ENCODE measurements at places on chromosomes 7 and 10.
A peak's percentile ranks its signal among the peaks of the same experiment; 100 is the strongest.

DNA sequence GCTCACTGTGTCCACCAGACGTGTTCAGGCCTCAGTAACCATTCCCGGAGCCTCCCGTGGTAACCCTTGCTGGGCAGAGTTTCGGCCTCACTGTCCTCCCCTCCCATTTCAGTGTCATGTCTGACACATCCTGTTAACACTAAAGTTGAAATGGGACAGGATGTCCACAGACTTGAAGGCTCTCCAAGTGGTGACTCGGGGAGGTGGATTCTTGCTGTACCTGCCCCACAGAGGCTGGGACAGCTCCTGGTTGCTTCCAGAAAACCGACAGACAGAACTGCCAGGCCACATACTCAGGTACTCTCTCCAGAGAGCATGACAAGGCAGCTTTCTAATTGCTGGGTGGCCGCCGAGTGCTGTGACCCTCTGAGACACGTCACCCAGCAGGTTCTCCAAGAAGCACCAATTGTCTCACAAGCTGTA lies 17.9 kb upstream of the CYTH3 start:
- DNase-seq = peak; percentile 93

DNA sequence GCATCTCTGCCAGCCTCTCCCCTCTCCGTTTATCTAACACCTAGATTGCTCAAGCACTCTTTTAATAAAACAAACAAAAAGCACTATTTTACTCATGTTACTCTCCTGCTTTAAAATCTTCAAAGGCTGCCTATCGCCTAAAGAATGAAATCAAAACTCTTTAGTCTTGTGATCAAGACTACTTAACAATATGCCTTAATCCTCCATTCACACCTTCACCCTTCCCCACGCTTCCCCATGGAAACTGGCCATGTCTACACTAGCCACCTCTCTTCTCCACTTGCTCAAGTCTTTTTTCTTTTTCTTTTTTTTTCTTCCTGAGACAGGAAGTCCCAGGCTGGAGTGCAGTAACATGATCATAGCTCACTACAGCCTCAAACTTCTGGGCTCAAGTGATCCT lies 47.8 kb upstream of the TMEM213 start:
- DNase-seq = no peak

DNA sequence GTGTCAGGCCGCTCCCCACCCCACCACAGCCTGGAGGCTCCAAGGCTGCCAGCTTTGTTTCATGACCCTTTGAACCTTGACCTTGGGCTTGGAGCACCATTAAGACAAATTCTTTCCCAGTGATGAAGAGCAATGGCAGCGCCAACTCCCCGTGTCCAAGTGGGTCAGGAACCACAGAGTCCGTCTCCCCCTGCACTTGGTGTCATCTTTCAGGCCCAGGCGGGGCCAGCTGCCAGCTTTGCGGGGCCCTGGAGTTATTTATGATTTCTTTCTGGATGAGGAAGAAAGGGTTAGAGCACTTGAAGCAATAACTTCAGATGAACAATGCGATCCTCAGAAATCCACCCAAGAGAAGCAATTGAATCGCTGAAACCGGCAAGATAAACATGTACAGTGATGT lies 110.8 kb downstream of the MYL10 start:
- no peak for DNase-seq

- no peak for DNase-seq
These were observed 1.3 kb upstream of the SAMD8 start for GRCh38 chr10:75110006-75110632.

GRCh38 chr10:119903946-119904666 lies 11.6 kb downstream of the SEC23IP start:
- DNase-seq = no peak

DNA sequence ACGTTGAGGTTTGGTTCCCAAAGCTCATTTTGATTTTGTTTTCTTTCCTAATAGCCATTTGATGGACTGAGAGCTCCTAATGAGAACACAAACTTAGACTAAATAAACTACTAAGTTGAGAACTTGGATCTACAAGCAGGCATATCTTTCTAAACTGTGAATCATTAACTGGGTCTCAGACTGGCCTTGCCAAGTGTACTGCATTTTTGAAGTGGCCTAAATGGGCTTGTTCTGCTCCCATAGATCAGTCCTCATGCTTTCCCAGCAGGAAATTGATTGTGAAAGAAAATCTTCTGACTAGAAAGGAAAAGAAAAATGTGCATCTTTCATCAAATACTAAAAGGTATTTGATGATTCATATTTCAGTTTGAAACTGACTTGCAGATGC lies 46.7 kb upstream of the RBM33 start:
- no peak for DNase-seq

DNA sequence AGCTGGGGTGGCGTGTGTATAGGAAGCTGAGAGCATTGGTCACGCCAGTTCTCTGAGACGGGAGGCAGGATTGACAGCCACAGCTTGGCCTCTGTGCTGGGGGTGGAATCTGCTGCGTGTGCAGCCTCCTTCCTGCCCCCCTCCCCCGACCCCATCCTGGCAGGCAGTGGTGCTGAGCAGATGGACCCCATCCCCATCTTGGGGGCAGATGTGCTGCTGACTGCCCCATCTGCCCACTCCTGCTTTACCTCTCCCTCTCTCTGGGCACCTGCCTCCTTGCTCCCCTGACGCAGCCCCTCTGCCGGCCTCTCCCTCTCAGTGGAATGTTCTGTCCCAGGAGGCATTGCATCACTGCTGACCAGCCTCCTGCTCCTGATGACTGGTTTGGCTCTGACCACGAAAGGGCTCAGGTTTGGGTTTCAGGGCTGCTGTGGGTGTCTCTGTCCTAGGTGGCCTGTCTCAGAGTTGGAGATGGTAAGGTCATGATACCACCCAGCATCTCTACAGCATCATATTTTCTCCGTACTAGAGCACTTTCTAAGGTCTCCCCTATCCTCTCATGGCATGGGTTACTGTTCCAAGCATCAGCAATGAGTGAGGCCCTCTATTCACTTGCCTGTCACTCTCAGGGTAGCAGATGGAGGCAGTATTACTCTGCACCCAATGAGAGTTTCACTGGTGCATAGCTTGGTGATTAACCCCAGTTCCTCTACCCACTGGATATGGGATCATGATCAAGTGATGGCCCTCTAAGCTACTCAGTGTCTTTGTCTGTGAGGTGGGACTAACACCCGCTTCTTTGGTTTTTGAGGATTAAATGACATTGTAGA lies 81.9 kb downstream of the RBM20 start:
- peak; percentile 78 for DNase-seq

DNA sequence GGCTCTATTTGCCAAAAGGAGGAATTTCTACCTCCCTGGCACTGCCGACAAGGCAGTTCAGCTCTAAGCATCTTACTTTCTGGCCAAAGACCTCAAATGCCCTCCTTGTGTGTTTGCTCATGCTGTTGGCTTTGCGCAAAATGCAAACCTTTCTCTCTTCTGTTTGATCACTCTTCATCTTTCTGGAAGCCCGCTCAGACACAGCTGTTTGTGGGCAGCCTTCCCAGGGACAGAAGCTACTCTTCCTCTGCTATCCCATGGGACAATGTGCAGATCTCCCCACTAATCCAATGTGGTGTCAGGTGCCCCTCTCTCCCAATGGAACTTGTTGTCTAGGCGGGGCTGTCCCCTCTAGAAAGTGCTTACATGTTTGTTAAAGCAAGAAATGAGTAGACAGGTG lies 278.7 kb downstream of the CCSER2 start:
- DNase-seq = no peak

- peak; percentile 38 for DNase-seq
These were observed 149.9 kb downstream of the WDR37 start for GRCh38 chr10:1206101-1206500.

DNA sequence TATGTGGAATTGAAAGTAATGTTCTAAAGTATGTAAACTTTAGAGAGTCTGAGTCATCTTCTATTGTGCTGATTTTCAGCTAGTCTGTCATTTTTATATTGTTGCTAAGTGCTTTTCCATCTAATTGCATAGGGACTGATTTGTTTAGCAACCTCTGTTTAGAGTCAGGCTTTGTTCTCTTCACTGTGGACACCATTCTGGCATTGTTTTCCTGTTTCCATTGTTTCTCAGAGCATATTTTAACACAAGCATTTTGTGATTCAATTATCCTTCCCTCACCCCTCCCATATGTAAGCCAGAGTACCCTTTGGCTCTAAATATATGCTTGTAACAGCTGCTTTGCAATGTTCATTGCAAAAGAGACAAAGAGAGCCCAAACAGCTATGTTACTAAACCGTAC lies 748.4 kb upstream of the PHF14 start:
- DNase-seq = no peak

DNA sequence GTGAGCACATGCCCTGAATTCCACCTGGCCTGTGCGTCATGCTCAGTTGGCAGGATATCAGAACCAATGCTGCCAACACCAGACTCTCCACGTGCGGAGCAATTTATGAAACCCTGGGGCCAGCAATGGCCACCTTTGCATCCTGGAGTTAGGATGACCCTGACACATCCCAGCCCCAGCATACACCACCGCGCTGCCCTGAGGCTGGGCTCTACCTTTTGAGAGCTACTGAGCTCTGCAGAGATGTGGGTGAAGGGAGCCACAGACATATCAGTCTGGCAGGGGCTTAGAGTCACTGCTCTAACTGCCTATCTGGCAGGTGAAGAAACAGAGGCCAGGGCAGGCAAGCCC lies 41.9 kb downstream of the SYPL1 start:
- DNase-seq = no peak

- DNase-seq = no peak
These were observed 21.4 kb downstream of the SVOPL start for GRCh38 chr7:138679793-138680192.

DNA sequence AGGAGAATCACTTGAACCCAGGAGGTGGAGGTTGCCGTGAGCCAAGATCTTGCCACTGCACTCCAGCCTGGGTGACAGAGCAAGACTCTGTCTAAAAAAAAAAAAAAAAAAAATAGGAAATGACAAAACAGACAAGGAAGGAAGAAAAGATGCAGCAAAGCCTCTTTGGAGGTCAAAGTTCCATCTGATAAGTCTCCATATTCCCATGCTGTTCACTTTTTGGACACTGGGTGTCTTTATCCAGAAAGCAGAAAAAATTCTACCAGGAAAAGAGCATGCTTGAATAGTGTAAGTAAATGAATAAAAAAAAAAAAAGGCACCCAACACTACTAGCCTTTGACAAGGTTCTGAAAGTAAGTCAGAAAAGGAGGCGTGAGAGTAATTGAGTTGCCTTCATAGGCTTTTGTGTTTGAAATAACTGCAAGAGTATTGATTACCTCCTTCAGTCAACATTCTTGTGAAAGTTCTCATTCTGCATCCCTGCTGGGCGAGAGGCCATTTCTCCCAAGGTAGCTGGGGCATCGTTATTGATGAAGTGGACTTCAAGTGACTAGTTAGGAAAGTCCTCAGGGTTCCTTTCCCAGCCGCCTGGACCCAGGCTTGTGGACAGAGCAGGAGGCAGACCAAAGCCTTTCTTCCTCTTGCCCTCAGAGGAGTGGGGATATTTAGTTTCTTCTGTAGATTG lies 133.3 kb upstream of the KIF5B start:
- no peak for DNase-seq

GRCh38 chr10:3926675-3927525 lies 141.9 kb upstream of the KLF6 start:
- DNase-seq = peak; percentile 55

- no peak for DNase-seq
These were observed 336.3 kb upstream of the MAGI2 start for GRCh38 chr7:79789584-79790345.

GRCh38 chr10:22710139-22710745 lies 4.1 kb downstream of the PIP4K2A start:
- no peak for DNase-seq

GRCh38 chr7:148700661-148701064 lies 2.0 kb downstream of the CUL1 start:
- no peak for DNase-seq

DNA sequence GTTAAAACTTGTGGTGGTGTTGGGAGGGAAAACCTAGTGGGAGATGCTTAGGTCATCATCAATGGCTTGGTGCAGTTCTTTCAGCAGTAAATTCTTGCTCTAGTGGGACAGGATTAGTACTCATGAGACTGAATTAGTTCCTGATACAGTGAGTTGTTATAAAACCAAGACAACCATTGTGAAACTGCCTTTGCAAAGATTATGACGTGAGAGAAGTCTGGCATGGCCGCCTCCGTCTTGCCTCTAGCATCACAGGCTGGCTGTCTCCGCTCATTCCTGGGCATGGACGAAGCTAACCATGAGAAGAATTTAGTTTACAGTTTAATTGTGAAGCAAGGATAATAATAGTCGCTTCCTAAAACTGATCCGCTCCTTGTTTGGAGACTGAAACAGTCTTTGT lies 186.4 kb downstream of the KIF20B start:
- DNase-seq = no peak

DNA sequence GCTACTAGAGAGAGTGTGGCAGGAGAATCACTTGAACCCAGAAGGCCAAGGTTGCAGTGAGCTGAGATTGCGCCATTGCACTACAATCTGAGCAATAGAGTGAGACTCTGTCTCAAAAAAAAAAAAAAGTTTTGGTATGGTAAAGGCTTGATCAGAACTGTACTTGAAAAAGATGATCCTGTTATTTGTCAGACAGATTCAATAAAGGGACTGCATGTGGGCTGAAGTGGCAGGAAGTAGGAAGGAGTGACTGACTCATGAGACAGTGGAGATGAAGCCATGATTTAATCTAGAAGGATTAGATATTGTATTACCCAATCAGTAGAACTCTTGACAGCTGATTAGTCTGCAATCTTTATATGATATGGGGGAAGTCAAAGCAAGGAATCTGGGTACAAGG lies 2.7 kb upstream of the TMEM254 start:
- DNase-seq = no peak

DNA sequence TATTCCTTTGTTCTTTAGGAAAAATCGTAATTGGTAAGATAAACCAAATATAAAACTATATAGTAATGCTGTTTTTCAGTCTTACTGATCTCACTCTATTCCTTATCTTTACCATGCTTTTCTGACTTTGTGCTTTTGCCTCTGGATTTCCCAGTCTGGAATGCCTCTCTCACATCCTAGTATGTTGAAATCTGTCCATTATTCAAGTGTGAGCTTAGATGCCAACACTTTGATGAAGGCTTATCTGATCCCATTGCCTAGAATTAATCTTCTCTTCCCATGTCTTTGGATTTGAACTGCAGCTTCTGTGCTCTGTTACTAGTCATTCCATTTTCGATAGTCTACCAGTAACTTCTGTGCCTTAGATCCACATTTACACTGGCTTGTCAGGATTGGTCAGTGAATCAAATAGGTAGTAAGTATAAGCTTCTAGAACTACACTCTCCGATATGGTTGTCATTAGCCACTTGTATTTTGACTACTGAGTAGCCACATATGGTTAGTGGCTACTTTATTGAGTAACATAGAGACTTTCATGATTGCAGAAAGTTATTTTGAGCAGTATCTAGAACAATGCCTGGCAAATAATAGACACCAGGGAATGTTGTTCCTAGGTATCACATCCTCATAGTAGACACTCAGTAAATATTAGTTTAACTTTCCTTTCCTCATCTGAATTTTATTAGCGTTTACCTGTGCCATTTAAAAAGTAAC lies 92.9 kb downstream of the BMPR1A start:
- DNase-seq = no peak

Measured in islet precursor cell (in vitro differentiated cells).